PC-3 (cell line): ENCODE measurements at places on chromosomes 7 and 10.

DNA sequence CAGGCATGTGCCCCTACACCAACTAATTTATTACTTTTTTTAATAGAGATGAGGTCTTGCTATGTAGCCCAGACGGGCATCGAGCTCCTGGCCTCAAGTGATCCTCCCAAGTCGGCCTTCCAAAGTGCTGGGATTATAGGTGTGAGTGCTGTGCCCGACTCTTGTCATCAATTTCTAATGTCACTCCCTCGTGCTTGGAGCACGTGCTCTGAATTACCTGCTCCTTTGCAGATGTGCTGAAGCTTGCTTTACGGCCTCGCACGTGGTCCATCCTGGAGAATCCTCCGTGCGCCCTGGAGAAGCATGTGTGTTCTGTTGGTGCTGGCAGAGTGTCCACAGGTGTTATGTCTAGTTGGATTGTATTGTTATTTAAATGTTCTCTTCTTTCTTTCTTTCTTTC is 11.8 kb upstream of the UBE3C start:
- no peak for DNase-seq

DNA sequence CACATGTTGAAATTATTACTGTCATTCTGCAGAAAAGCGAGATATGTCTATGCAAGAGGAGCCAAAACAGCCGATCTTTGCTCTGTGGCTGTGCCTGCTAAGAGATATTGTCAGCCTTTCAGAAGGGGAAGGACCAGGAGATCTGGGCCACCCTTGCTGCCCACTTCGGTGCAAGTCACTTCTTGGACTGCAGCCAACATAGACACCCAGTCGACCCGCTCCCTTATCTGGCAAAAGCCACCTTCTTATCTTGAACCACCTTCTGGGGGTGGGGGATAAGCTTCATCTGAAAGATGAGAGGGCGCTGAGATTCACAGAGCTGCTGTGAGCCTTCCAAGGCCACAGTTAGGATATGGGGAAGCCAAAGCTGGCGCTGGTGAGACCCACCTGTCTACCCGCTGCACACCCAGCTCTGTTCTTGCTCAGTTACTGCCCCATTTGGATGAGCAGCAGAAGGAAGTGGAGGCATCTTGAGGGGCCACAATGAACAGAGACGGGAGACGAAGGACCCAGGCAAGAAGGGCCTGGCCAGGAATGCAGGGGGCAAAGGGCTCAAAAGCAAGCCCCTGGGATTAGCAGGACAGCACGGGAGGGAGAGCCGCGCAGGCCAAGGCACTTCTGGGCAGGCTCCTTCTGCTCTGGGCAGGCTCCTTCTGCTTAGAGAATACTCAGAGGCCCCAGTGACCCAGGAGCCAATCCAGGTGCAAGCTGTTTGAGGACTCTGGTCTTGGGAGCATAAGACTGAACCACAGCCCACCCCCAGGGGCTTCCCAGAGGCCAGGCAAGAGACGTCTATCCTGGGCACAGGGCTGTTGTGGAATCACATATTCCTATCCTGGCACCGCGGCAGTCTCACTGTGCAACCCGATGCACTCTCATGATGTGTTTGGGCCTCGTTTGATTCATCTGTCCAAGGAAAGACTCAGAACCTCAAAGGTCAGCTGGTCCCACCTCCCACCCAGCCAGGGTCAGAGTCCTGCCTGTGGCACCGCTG is 38.4 kb upstream of the NPFFR1 start:
- no peak for DNase-seq

DNA sequence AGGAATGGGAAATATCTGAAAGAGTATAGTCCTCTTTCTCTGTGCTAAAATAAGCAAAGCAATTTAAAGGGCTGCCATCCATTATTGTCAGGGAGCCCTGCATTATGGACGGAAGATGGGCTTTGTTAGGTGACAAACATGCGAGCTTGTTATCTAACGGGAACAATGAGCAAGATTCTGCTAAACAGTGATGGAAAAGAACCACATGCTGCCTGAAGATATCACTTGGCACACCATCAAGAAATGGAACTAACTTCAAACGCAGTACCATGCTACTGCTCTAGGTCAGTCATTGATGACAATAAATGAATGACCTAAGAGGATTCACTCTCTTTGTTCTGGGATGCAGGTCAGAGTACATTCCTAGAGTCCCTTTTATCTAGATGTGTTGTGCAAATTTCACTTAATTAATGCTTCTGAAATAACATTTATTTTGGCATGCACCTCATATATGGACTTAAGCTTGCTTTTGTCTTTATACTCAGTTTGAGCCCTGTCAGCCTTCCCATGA is 175.7 kb upstream of the PTN start:
- DNase-seq: no peak

GRCh38 chr7:76332078-76332477 is 26.7 kb downstream of the YWHAG start:
- no peak for DNase-seq

DNA sequence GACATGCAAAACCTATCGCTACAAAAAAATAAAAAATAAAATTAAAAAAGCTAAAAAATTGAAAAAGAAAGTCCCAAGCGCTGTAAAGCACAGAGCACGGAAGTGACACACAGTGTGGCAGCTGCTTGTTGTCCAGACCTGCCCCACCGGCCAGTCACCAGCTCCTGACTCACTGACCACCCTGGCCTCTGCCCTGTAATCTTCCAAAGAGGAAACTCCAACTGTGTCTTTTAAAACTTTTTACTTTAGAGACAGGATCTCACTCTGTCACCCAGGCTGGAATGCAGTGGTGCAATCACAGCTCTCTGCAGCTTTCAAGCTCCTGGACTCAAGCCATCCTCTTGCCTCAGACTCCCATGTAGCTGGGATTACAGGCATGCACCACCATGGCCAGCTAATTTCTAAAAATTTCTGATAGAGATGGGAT is 23.6 kb downstream of the GNA12 start:
- peak; percentile 92 for DNase-seq

GRCh38 chr7:33862946-33863814 is 42.2 kb upstream of the BMPER start:
- DNase-seq: no peak

DNA sequence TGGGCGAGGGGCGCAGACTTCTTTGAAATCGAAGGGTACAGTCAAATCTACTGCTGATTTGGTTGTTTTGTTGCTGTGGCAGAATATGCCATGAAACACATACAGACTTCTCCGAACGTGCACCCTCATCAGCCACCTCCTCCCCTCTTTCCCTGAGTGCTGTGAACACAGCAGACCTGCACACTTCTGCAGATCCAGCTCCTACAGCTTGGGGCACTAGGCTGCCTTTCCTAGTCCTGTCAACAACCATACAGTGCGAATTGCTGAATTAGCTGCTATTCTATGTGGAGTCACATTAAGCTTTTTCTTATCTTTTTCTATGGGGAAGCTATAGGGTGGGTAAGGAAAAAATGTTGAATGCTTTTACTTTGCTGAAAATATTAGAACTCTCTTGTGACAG is 57.5 kb downstream of the COL17A1 start:
- peak; percentile 20 for DNase-seq

DNA sequence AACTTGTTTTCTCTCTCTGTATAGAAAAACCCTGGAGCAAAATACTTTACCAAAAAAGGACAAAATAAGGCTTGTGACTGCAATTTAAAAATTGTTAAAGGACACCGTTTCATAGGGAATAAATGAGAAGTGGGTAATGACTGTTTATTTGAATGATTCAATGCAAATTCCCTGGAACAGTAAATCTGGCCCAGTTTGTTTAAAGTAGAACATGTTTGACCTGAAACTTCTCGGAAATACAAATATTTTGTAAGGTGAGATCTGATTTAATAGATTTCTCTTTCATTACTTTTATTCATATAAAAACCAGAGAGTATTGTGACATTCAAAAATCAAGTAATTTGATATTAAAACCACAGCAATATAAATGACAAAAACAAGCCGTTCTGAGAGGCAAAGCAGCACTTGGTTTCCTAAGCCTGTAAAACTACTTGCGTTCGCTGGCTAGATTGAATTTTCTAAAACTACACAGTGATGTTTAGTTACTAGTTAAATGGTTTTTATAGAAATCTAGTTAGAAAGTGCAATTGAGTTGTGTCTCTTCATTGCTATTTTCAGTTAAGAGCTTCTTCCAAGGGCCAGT is 76.8 kb upstream of the PITRM1 start:
- peak; percentile 65 for DNase-seq

DNA sequence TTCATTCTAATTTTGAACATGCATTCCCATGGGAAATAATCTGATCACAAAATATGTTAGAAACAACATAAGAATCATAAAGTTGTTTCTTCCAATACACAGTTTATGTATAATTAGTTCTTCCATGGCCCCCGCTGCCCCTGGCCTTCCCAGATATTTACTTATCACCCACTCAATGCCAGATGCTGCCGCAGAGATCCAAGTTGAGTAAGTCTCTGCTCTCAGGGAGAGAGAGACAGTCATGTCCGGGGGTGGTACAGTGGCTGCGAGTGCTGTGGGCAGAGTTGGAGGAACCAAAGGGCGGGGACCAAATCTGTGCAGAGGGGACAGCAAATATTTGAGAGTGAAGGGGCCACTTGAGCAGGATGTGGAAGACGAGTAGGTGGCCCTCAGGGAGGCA is 37.1 kb downstream of the COL26A1 start:
- DNase-seq: no peak

DNA sequence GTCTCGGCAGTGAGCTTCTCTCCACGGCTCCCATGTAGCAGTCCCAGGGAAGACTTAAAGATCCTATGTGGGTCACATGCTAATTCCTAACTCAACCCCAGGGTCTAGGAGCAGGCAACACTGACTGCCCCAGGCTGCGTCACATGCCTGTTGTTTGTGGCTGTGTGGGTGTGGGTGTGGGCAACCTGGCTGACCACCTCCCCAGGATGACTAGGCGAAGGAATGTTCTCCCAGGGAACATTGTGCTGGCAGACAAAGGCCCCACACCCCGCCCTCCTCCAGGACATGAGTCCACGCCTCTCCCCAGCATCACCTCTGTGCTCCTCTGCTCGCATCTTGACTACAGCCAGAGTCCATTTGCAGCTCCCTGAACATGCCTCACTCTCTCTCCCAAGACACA is 30.3 kb downstream of the SLC29A3 start:
- DNase-seq: peak; percentile 66

DNA sequence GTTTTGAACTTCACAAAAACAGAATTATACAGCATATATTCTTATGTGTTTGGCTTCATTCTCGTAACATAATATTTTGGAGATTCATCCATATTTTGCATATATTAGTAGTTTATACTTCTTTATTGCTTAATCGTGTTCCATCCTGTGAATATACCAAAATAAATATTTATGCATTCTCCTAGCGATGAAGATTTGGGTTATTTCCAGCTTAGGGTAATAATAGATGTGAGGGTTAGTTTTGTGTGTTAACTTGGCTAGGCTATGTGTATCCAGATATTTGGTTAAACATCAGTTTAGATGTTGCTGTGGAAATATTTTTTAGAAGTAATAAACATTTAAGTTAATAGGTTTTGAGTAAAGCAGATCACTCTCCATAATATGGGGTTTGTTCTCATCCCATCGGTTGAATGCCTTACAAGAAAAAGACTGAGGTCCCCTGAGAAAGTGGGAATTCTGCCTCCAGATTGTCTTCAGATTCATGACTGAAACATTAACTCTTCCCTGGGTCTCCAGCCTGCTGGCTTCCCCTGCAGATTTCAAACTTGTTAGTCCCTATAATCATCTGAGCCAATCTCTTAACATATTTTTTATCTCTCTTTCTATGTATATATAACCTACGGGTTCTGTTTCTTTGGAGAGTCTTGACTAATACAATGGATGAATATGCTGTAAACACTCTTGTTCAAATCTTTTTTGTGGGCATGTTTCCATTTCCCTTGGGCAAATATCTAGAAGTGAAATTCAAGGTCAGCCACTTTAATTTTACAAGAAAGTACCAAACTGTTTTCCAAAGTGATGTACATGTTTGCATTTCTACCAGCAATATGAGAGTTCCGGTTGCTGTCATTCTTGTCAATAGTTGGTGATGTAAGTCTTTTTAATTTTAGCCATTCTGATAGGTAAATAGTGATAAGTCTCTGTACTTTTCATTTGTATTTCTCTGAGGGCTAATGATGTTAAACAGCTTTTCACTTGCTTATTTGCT is 48.7 kb downstream of the PDK4 start:
- DNase-seq: peak; percentile 41

DNA sequence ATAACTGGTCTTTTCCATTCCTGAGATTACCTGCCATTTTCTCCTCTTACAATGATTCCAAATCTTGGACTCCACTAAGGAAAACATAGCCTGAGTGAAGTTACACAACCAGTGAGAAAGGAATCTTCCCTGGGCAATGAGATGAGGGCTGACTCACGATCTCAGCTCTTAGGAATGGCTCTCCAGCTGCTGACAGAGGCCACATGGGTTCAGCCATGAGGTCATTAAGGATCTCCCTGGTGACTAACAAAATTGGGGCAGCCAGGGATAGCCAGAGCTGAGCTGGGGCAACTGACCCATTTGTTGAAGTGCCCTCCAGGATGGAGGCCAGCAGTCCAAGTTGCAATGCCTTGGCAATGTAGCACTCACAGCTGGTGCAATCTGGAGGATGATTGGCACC is 78.7 kb upstream of the MKLN1 start:
- DNase-seq: peak; percentile 73

- DNase-seq: no peak
Measured at GRCh38 chr7:77561352-77561751, 24.3 kb downstream of the PTPN12 start.

- DNase-seq: no peak
Measured at GRCh38 chr10:63424576-63424975, 41.2 kb downstream of the JMJD1C start.

- no peak for DNase-seq
Measured at GRCh38 chr7:75038508-75038907, 35.1 kb downstream of the RCC1L start.

DNA sequence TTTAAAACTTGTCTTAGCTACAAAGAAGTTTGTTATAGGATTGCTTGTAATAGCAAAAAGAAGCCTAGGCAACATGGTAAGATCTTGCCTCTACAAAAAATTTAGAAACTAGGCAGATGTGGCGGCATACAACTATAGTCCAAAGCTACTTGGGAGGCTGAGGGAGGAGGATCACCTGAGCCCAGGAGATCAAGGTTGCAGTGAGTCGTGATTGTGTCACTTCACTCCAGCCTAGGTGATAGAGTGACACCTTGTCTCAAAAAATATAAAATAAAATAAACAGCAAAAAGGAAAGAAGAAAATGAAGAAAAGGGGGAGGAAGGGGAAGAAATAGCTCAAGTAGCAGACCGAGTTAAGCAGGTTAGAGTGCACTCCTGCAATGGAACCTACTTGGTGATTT is 47.0 kb upstream of the MPP7 start:
- DNase-seq: no peak

DNA sequence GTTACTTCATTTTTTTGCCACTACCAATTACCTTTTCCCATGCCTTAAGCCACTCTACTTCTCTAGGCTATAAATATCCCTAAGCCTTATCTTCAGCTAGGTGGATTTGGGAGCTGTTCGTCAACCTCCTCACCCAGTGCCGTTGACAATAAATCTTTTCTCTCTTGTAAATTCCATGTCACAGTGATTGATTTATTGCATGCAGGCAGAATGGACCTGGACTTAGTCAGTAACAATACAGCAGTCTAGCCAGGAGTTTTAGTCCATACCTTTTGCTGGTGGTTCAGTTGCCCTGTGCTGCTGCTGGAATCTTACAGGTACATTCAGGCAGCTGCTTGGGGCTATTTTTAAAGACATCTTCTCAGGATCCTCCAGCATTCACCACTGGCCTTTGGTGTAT is 350.5 kb upstream of the NRG3 start:
- no peak for DNase-seq
